ENCODE measurements at places on chromosomes 12 and 14.

- DNase-seq, result no peak
Measured at GRCh38 chr14:89773151-89773550, 181.4 kb downstream of the EFCAB11 start.

DNA sequence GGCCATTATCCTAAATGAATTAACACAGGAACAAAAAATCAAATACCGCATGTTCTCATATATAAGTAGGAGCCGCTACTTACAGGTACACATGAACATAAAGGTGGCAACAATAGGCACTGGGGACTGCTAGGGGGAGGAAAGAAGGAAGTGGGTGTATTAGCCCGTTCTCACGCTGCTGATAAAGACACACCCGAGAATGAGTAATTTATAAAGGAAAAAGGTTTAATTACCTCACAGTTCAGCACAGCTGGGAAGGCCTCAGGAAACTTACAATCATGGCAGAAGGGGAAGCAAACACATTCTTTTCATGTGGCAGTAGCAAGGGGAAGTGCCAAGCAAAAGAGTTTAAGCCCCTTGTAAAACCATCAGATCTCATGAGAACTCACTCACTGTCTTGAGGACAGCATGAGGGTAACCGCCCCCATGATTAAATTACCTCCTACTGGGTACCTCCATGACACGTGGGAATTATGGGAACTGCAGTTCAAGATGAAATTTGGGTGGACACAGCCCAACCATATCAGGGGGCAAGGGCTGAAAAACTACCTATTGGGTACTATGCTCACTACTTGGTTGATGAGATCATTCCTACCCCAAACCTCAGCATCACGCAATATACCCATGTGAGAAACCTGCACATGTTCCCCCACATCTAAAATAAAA lies 16.4 kb upstream of the MIA2 start:
- no peak for DNase-seq

DNA sequence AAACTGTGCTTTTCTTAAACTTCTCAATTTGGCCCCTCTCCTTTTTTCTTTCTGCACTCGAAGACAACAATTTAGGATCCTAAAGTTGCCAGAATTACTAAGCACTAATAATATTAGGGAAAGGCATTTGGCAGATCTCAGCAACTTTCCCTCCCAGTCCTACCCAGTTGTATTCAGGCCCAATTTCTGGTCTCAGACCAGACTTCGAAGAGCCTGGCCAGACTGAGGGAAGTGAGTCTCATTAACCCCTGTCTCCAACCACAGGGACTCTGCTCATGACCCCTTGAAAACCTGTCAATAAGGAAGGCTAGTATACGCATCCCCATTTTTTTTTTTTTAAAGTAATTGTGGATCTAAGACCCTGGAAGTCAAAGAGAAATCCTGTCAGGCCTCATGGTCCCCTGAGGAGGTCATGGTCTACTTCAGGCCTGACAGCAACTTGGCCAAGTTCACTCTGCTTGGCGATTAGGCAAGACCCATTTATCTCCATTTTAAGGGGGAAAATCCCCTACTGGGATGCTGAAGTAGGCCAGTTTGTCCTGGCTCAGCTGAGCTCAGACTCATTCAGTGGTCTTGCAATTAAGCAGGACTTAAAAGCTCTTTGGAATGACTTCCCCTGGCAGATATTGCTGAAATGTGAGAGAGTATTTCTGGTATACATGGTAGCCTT lies 521.0 kb downstream of the FUT8 start:
- no peak for DNase-seq

- no peak for DNase-seq
Measured at GRCh38 chr12:58966939-58967338, 46.6 kb upstream of the LRIG3 start.

- no peak for DNase-seq
Measured at GRCh38 chr12:59472273-59472672, 123.6 kb upstream of the SLC16A7 start.

GRCh38 chr12:41140117-41140516 lies 48.0 kb upstream of the PDZRN4 start:
- no peak for DNase-seq

DNA sequence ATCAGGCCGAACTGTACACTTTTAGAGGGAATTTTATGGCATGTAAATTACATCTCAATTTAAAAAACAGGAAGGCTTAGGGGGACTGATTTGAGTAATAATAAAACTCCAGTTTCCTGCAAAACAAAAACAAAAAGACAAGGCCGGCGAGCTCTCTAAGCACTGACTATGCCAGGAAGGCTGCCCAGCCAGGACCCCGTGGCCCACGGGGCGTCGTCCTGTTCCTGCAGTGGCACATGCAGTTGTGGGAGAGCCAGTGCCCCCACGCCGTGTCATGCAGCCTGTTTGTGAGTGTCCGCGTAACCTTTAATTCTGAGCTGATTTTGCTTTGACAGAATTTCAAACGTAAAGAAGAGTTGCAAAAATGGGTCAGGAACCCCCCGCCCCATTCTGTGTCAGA lies 10.5 kb downstream of the XRCC3 start:
- DNase-seq, result no peak

DNA sequence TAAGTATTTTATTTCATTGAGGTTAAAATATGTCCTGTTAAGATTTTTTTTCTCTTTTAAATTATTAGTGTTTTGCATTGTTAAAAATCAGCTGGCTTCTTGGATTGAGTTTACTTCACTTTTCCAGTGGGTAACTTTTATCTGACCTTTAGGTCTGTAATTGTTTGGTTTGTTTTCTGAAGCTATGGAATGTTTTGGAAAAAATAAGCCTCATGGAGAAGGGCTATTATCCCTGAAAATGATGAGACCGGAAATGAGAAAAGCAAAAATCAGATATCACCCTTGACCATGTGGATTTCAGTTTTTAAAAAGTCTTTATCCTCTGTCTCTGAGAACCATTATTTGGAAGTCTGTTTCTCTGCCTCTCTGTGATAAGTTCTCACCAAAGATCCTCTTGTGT lies 180.9 kb downstream of the RAD51B start:
- DNase-seq, result no peak

DNA sequence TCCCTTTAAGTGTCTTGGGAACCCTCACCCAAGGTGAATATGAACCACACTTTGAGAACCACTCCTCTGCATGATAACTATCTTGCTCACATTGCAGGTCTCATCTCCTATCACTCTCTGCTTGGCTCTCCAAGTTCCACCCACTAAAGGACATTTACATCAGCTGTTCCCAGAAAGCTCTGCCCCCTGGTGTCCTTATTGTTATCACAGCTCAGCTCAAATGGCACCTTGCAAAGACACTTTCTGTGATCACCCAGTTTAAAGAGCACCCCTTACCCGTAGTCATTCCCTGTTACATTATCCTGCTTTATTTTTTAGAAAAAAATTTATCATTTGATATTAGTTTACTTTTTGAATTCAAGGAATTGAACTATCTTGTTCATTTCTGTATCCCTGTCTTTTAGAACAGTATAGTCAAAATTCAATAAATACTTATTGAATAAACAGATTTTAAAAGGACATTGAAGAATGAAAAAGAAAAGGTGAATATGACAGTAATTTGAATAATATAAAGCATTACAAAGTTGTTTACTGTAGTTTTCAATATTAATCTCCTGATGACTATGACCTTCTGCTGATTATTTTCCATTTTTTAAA lies 20.5 kb upstream of the GUCY2C start:
- peak; percentile 18 for DNase-seq

GRCh38 chr14:37253905-37254304 lies 56.2 kb downstream of the MIPOL1 start:
- DNase-seq, result no peak

- DNase-seq, result no peak
Measured at GRCh38 chr12:62629971-62630739, 163.5 kb downstream of the MON2 start.

DNA sequence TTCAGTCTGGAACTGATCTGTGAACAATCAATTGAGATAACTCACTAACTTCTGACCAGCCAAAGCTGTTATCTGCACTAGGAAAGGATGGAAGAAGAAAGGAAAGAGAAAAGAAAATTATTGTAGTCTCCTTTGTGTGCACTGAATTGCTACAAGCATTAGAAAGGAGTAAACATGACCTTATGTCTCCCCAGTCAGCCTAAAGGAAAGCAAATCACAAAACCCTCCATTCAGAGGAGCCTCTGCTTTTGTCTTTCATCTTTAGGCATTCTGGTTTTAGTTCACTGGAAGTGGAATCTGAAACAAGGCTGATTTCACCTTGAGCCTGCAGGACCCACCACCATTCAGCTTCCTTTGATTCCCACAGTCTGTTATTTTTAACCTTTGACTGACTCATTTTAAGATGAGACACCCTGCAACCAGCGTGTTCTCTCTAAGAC lies 26.0 kb downstream of the TBX3 start:
- no peak for DNase-seq

GRCh38 chr12:89844539-89844938 lies 135.9 kb upstream of the ATP2B1 start:
- no peak for DNase-seq

- DNase-seq, result no peak
Measured at GRCh38 chr14:92400579-92401444, 77.8 kb downstream of the SLC24A4 start.

DNA sequence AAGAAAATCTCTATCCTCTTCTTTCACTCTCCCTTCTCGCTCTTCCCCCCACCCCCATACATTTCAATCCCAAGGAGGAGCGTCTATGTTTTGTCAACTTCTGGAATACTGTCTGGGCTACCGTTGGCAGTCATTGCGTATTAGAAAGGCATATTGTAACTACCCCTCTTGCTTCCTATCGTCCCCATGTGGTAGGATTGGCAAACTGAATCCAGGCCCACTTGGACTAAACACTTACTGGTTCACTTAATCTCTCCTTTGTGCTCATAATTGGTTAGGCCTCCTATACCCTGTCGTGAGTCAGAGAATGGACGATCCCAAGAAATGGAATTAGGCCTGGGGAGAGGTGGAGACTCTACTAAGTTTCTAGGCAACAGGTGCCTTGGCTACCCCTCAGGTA lies 68.8 kb upstream of the SLC8A3 start:
- DNase-seq, result no peak

DNA sequence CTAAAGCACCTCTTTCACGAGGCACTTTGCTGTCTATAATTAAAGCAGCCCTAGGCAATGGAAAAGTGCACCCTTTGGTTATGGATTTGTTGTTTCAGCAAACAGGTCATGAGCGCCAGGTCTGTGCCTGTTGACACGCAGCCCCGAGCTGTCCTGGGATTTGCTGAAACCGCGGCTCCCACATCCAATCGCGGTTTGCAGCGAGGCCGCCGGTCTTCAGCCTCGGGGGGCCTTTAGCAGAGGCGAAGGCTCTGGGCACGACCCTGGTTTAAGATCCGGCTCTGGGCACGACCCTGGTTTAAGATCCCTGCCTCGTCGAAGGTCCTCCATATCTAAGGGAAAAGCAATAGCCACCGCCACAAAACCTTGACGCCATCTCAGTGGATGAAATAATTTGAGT lies 79.2 kb downstream of the GLT1D1 start:
- DNase-seq, result no peak

GRCh38 chr12:75765170-75766059 lies 254.0 kb upstream of the KRR1 start:
- DNase-seq, result no peak

GRCh38 chr14:89660166-89660565 lies 243.1 kb upstream of the FOXN3 start:
- DNase-seq, result no peak

DNA sequence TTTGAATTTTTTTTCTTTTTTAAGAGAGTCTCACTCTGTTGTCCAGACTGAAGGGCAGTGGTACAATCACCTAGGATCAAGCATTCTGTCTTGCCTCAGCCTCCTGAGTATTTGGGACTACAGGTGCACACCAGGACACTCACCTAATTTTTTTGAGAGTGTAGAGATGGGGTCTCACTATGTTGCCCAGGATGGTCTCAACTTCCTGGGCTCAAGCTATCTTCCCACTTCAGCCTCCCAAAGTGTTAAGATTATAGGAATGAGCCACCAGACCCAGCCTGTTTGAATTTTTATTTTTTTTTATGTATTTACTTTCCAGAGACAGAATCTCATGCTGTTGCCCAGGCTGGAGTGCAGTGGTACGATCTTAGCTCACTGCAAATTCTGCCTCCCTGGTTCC lies 11.3 kb downstream of the BAZ1A start:
- DNase-seq, result no peak

GRCh38 chr14:20515846-20516245 lies 10.5 kb downstream of the RNASE10 start:
- no peak for DNase-seq

- no peak for DNase-seq
Measured at GRCh38 chr12:50580436-50580835, 75.7 kb downstream of the DIP2B start.

DNA sequence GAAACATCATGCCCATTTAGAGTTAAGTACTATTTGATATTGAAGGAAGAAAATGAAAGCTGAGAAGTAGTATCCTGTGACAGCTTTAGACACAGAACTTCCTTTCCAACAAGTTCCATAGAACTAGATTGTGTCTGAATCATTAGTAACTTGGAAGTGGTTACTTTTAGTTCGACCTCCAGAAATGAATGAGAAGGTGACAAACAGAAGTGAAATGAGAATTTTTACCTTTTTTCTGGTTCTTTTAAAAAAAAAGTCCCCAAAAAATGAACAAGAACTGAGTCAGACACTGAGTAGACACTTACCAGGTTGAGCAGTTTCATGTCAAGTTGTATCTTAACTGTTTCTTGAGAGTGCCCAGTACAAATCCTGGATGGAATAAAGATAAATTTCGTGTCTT lies 3.0 kb downstream of the ATP6V0A2 start:
- DNase-seq, result no peak

DNA sequence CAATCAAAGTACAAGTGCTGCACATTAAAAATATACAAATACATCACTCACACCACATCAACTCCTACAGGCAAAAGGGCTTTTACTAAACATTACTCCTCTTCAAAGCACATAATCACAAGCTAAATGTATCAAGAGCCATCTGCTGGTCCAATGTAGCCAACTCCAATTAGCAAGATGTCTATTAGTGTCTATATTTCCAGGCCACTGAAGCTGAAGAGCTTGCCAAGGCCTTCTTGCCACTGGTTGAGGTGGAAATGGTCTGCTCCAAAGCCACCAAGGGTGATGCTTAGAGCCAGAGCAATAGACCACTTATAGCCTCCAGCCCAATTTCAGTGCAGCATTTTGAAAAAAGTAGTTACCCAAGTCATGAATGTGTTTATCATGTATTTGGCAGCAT lies 54.4 kb downstream of the RASSF9 start:
- DNase-seq, result no peak

- DNase-seq, result peak; percentile 8
Measured at GRCh38 chr12:91326058-91327027, 143.7 kb upstream of the DCN start.

DNA sequence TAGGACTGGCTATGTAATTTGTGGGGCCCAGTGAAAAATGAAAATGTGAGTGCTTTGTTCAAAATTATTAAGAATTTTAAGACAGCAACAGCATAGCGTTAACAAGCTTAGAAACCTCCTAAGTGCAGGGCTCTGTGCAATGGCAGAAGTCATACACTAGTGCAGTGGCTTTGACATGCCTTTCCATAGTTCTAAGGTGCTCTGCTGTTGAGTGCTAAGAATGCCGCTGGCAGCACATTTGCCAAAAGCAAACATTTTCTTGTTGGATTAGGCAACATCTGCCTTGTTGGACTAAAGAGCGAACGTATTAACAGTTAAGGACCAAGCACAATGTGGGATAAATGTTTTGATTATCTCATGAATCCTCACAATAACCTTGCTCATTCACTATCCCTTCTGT lies 244.9 kb upstream of the PDE3A start:
- no peak for DNase-seq

Measured in effector CD4-positive, alpha-beta T cell (primary cell).